ENCODE measurements at places on chromosomes 1 and 21. TPM values are rescaled to one million over a fixed set of nuclear protein-coding genes. Genes with fewer than 3 reads are reported as not detected.

FCRL3 gene
- not detected for total RNA-seq

TXNIP gene
- total RNA-seq: 92.6 TPM

LCE6A gene
- not detected for total RNA-seq

CDC7 gene
- 21.0 TPM for total RNA-seq

FH gene
- total RNA-seq: 74.5 TPM

SHE gene
- total RNA-seq: 1.3 TPM

FBLIM1 gene
- 13.8 TPM for total RNA-seq

GPR25 gene
- not detected for total RNA-seq

DAB1 gene
- total RNA-seq: 93.9 TPM

TMEM81 gene
- total RNA-seq: 4.4 TPM

MYOG gene
- total RNA-seq: not detected

DNAH14 gene
- 19.1 TPM for total RNA-seq

FCGR3A gene
- total RNA-seq: 4.1 TPM

KRTAP12-2 gene
- not detected for total RNA-seq

S100A7A gene
- not detected for total RNA-seq

SMPDL3B gene
- not detected for total RNA-seq

WNT3A gene
- total RNA-seq: not detected

TSPAN1 gene
- total RNA-seq: not detected

CFHR4 gene
- 0.94 TPM for total RNA-seq

LCA5L gene
- total RNA-seq: not detected

MRAP gene
- total RNA-seq: not detected

DNASE2B gene
- total RNA-seq: not detected

PTPRC gene
- 3.8 TPM for total RNA-seq

FCRL4 gene
- not detected for total RNA-seq

NLRP3 gene
- total RNA-seq: 0.63 TPM

ADCY10 gene
- 0.63 TPM for total RNA-seq

LAMC2 gene
- 0.31 TPM for total RNA-seq

APOBEC4 gene
- not detected for total RNA-seq

CYP4Z1 gene
- total RNA-seq: 0.63 TPM

AMY1C gene
- total RNA-seq: not detected

GBP5 gene
- total RNA-seq: not detected

TMEM200B gene
- 0.63 TPM for total RNA-seq

RUNX3 gene
- not detected for total RNA-seq

BMP8A gene
- not detected for total RNA-seq

DSCAM gene
- 31.9 TPM for total RNA-seq

ORC1 gene
- 2.2 TPM for total RNA-seq

FAM78B gene
- 16.3 TPM for total RNA-seq

Measured in parietal lobe (tissue), 2 donors.